ENCODE measurements at places on chromosomes 2 and 18. TPM values are rescaled to one million over a fixed set of nuclear protein-coding genes. Genes with fewer than 3 reads are reported as not detected.

WNT10A gene
- polyA plus RNA-seq: not detected

EFHD1 gene
- polyA plus RNA-seq: 0.15 TPM

GPBAR1 gene
- not detected for polyA plus RNA-seq

DSEL gene
- polyA plus RNA-seq: 1.7 TPM

TAF4B gene
- 6.0 TPM for polyA plus RNA-seq

POU3F3 gene
- 2.8 TPM for polyA plus RNA-seq

NEUROD1 gene
- polyA plus RNA-seq: 14.2 TPM

TIA1 gene
- 22.5 TPM for polyA plus RNA-seq

RNF138 gene
- polyA plus RNA-seq: 7.6 TPM

COLEC12 gene
- 3.2 TPM for polyA plus RNA-seq

SLC30A3 gene
- not detected for polyA plus RNA-seq

REG3G gene
- polyA plus RNA-seq: not detected

IL36G gene
- not detected for polyA plus RNA-seq

DSG4 gene
- polyA plus RNA-seq: not detected

ARHGAP25 gene
- 1.6 TPM for polyA plus RNA-seq

ANKRD44 gene
- polyA plus RNA-seq: 2.4 TPM

PSMA8 gene
- 1.5 TPM for polyA plus RNA-seq

CXCR2 gene
- polyA plus RNA-seq: not detected

FKBP7 gene
- polyA plus RNA-seq: 36.9 TPM

ERBB4 gene
- 4.9 TPM for polyA plus RNA-seq

ZBTB7C gene
- 1.1 TPM for polyA plus RNA-seq

CREG2 gene
- polyA plus RNA-seq: 0.73 TPM

AMMECR1L gene
- 5.2 TPM for polyA plus RNA-seq

INHA gene
- polyA plus RNA-seq: 0.60 TPM

RAB6C gene
- polyA plus RNA-seq: not detected

SALL3 gene
- 0.31 TPM for polyA plus RNA-seq

RAPGEF4 gene
- 28.4 TPM for polyA plus RNA-seq

LIMS3 gene
- polyA plus RNA-seq: not detected

IL1RN gene
- polyA plus RNA-seq: not detected

GPR55 gene
- polyA plus RNA-seq: not detected

KLHL29 gene
- polyA plus RNA-seq: 3.2 TPM

SCG2 gene
- polyA plus RNA-seq: 35.8 TPM

ECEL1 gene
- not detected for polyA plus RNA-seq

GPR45 gene
- not detected for polyA plus RNA-seq

GREB1L gene
- 5.0 TPM for polyA plus RNA-seq

BMPR2 gene
- polyA plus RNA-seq: 38.0 TPM

FAM110C gene
- 2.0 TPM for polyA plus RNA-seq

TXNDC2 gene
- polyA plus RNA-seq: not detected

SGO2 gene
- 10.3 TPM for polyA plus RNA-seq

KCNE4 gene
- polyA plus RNA-seq: not detected

RTP5 gene
- polyA plus RNA-seq: not detected

SERPINB7 gene
- not detected for polyA plus RNA-seq

UGGT1 gene
- 6.9 TPM for polyA plus RNA-seq

AFF3 gene
- polyA plus RNA-seq: 6.4 TPM

MC4R gene
- not detected for polyA plus RNA-seq
